ENCODE measurements at places on chromosomes 3 and 15.

- no peak for DNase-seq
These were observed 7.9 kb downstream of the POPDC2 start for GRCh38 chr3:119652306-119653033.

GRCh38 chr3:38153221-38153620 is 12.1 kb upstream of the OXSR1 start:
- DNase-seq: no peak

DNA sequence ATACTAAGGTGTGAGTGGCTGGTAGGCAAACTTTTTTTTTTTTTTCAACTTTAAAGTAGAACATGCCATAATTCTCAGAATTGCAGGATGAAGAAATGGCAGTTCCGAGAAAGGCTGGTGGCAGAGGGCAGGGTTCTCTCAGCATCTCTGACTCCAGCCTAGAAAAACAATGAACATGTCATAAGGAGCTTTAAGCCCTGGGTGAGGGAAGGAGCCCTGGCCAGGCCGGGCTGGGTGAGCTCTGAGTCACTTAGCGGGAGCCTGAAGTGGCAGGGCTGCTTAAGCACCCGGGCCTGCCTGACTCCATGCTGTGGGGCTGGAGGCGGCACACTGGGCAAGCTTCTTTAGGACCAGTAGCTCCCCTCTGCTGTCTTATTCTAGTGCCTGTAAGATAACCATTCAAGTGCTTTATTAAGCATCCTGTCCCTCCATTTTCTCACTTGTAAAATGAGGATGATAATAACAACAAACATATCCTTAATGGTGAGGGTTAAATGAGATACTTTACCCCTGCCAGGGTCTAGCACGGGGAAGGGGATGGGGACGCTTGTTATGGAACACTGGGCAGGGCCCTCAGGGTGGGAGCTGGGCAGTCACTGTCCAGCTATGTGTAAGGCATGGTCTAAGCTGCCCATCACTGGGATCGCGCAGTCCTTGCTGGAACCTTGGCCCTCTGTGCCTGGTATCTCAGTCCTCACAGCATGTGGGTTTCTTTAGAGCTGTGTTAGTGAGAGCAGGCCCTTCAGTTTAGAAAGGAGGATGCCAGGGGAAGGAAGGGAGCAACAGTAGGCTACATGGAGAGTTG is 18.4 kb downstream of the SMAD6 start:
- peak; percentile 73 for DNase-seq

DNA sequence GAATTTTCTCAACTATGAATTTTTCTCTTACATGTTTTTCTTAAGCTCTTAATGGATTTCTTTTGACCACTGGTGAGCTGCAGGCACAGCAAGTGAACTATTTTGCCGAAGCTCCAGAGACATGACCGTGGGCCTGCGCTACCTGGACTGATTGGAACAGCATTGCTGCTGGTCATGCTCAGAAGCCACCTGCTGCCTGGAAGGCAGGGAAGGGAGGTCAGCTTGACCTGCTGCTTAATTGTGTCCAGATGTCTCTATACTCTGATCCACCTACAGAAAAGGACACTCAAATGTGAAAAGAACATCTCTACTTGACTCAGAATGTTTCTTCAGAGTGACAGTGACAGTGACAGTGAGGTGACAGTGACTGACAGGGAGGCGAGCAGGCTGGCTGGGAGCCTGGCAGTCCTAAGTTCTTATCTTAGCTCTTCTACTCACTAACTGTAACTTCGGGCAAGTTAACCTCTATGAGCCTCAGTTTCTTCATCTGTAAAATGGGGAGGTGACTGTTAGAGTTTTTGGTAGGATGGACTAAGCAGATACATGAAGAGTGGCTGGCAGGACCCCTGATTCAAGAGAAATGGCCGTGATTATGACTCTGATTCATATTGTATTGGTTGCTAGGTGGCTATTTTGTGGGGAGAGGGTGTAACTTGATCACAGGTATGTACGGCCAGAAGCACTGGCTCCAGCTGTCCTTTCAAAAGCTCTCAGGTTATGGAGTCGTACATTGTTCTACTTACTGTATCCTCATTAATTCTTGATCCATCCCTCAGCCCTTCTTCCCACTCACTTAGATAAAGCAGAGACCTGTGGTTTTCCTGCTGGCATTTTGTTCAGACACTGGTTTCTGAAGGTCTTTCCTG is 54.8 kb upstream of the DLG1 start:
- DNase-seq: no peak

DNA sequence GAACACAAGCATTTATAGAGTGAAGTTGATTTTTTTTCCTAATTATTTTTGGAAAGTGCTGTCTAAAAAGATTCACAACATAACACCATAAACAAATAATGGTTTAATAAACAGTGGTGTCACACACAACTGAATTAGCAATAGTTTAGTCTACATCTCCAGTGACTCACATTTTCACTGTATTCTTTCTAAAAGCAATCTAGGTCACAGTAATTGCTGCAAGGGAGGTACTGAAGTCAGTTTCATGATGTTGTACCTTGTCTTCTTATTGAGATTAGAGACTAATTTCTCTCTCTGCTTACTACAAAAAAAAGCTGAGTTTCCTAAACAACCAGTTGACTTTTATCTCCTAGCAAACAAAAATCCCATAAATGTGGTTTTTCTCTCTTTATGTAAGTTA is 29.6 kb downstream of the PLSCR4 start:
- DNase-seq: no peak
